ENCODE measurements at places on chromosomes 12 and 14. TPM values are rescaled to one million over a fixed set of nuclear protein-coding genes. Genes with fewer than 3 reads are reported as not detected.

DNA sequence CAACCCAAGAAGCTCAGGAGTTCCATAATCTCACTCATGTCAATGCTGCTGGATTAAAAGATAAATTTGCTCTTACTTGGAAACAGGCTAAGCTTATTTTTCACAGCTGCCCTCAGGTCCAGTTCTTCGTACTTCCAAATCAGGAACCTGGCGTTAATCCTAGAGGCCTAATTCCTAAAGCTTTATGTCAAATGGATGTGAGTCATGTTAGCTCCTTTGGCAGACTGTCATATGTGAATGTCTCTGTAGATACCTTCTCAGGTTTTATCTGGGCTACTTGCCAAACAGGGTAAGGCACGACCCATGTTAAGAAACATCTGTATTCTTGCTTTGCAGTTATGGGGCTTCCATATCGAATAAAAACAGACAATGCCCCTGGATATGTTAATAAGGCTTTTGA lies 504.6 kb downstream of the ALG10 start:
- no peak overlapping the region for H3K27ac ChIP-seq
- no peaks in the 10 kb centered on the region for H3K36me3 ChIP-seq
- DNase-seq, result no peak
- H3K4me1 ChIP-seq, result no peaks in the 10 kb centered on the region

GRCh38 chr14:34449819-34450541 lies 12.1 kb downstream of the SPTSSA start:
- no peaks in the 10 kb centered on the region for H3K4me1 ChIP-seq
- H3K4me3 ChIP-seq, result no peak overlapping the region
- H3K36me3 ChIP-seq, result no peaks in the 10 kb centered on the region
- H3K27me3 ChIP-seq, result no peaks in the 10 kb centered on the region
- no peak for DNase-seq

GRCh38 chr12:70400124-70400523 lies 34.0 kb downstream of the KCNMB4 start:
- H3K27ac ChIP-seq, result no peak overlapping the region
- no peak overlapping the region for H3K4me3 ChIP-seq
- H3K36me3 ChIP-seq, result no peaks in the 10 kb centered on the region
- DNase-seq, result no peak
- H3K27me3 ChIP-seq, result no peaks in the 10 kb centered on the region

- H3K27ac ChIP-seq, result no peak overlapping the region
- no peaks in the 10 kb centered on the region for H3K4me1 ChIP-seq
- H3K36me3 ChIP-seq, result no peaks in the 10 kb centered on the region
- no peaks in the 10 kb centered on the region for H3K27me3 ChIP-seq
- no peak overlapping the region for H3K4me3 ChIP-seq
- no peak for DNase-seq
These were observed 1766.9 kb upstream of the SEL1L start for GRCh38 chr14:83300476-83301064.

DNA sequence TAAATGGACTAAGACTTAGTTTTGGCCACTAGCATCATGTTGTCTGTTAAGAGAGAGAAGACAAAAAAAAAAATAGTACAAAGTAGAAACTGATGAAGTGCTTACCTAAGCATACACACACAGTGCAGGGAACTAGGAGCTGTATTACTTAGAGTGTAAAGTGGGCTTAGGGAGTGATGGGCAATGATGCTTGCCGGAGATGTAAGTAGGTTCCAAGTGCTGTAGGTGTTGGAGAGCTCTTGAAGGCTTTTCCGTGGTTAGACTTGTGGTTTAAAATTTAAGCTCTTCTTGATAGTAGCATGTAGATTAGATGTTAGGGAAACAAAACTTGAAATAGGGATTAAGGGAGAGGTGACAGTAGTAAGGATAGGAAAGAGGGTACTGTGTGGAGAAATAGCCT lies 34.7 kb downstream of the MIA2 start:
- peaks cover 26% of the 10 kb centered on the region for H3K4me1 ChIP-seq
- no peak for DNase-seq
- no peaks in the 10 kb centered on the region for H3K27me3 ChIP-seq

DNA sequence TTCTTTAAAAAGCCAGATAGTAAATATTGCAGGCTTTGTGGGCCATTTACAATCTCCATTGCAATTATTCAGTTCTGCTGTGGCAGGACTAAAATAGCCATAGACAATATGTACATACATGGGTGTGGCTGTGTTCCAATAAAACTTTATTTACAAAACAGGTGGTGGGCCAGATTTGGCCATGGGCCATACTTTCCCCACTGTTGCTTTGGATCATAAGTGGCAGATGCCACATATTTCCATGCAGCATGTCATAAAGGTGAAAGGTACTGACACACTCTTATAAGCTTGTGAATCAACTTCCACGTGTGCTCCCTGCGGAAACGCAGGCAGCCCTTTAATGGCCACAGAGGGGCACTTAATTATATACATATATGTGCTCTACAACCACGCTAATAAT lies 244.4 kb upstream of the FOXN3 start:
- no peak for DNase-seq
- no peak overlapping the region for H3K27ac ChIP-seq
- H3K36me3 ChIP-seq, result no peaks in the 10 kb centered on the region
- H3K27me3 ChIP-seq, result no peaks in the 10 kb centered on the region
- no peak overlapping the region for H3K4me3 ChIP-seq

DNA sequence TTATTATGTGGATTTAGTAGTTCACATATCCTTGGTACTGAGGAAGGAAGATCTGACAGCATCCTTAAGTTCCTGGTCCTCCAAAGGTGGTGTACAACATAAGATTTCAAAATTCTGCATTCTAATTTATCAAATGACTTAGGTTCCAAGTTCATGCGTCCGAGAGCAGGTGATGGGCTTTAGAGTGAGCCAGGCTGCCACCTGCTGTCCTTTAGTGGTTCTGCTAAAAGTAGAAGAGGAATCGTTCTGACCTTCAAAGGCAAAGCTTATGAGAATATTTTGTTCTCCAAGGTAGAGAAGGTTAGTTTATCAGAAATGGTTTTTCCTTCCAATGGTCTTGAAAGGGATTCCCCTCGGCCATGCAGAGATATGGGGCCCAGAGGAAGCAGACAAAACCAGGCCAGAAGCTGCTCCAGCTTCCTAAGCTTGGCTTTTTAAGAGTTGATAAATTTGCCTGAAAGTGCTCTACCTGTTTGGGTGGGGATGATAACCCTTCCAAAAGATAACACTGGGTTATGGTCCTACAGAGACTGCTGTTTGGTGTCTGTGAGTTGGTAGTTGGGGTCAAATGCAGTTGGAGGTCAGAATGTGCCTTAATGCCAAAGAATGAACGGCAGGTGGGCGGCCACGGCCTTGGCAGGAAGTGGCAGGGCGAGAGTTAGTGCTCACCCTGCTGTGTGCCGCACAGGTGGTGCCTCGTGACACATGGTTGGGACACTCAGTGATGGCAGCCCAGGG lies 29.1 kb upstream of the LRTM2 start:
- H3K36me3 ChIP-seq, result no peaks in the 10 kb centered on the region
- H3K4me3 ChIP-seq, result no peak overlapping the region
- peak; percentile 38 for DNase-seq
- H3K27me3 ChIP-seq, result no peaks in the 10 kb centered on the region

GRCh38 chr12:65748332-65748731 lies 76.0 kb upstream of the HMGA2 start:
- no peaks in the 10 kb centered on the region for H3K27me3 ChIP-seq
- H3K4me3 ChIP-seq, result no peak overlapping the region
- H3K4me1 ChIP-seq, result no peaks in the 10 kb centered on the region
- H3K27ac ChIP-seq, result no peak overlapping the region
- H3K36me3 ChIP-seq, result no peaks in the 10 kb centered on the region

DNA sequence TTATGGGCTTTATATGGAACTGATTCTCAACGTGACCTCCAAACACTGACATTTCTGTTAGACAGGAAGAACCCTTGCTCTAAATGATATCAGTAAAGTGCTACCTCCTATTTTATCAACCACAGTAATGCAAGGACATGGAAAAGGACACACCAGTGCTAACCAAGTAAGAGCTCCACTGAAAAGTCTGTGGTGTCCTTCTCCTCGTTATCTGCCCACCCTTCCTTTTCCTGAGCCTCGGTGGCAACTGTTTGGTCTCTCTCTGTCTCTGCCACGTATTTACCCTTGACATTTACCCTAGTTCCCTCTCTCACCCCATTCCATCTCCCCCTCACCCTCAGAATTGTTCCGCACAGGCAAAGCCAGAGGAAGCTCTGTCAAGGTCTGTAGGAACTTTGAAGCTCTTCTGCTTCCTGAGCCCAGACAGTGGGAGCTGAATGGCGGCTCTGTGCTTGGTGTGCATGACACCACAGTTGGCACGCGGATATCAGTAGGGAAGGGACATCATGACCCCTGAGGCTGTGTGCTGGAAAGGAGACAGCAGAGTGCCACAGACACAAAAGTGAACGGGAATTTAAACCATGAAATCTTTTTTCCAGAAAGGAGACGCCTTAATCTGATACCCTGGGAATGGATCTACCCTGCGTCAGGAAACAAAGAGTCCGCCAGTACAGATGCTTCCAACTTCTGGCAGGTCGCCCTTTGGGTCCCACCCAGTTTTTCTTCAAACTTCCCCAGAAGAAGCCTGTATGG lies 50.8 kb downstream of the NTN4 start:
- no peak for DNase-seq
- H3K27ac ChIP-seq, result no peak overlapping the region
- no peaks in the 10 kb centered on the region for H3K36me3 ChIP-seq
- no peaks in the 10 kb centered on the region for H3K4me1 ChIP-seq
- H3K4me3 ChIP-seq, result no peak overlapping the region
- no peaks in the 10 kb centered on the region for H3K27me3 ChIP-seq

DNA sequence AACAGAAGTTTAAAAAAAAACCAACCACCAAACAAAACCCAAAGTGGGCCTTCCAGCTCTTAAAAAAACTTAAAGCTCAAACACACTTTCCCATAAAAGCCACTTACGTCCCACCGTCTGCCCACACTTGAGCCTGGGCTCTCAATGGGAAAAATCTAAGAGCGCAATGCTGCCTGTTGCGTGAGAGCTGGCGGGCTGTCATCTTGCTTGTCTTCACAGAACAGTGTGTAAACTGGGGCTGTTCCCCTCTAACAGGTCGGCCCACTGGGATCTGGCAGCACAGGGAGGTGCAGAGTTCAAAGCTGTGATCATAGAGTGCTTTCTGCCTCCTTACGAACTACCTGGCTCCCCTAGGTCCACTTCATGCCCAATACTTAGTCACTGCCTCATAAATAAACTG lies 80.0 kb downstream of the DICER1 start:
- no peaks in the 10 kb centered on the region for H3K36me3 ChIP-seq
- DNase-seq, result no peak
- H3K4me1 ChIP-seq, result no peaks in the 10 kb centered on the region

DNA sequence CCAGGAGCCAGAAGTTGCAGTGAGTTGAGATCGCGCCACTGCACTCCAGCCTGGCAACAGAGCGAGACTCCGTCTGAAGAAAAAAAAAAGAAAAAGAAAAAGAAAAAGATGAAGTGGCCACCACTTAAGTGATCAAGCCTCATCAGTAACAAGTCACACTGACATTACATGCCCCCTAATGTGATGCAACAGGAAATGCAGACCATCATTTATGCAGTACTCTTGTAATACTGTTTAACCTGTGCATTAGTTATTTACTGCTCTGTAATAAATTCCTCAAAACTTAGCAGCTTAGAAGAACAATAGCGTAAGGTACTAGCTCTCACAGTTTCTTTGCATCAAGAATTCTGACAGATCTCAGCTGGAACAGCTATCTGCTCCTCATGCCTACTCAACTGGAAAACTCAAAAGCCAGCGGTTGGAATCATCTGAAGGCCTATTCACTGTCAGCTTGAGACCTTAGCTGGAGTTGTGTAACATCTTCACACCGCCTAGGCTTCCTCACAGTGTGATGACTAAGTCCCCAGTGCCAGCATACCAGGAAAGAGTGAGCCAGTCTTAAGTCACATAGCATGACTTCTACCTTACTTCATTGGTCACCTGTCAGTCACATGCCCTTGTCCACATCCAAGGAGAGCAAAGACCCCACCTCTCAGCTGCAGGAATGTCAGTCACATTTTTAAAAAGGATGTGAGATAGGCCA lies 31.5 kb downstream of the EPS8 start:
- peaks cover 33% of the 10 kb centered on the region for H3K4me1 ChIP-seq
- no peaks in the 10 kb centered on the region for H3K27me3 ChIP-seq
- H3K4me3 ChIP-seq, result no peak overlapping the region
- H3K36me3 ChIP-seq, result no peaks in the 10 kb centered on the region

DNA sequence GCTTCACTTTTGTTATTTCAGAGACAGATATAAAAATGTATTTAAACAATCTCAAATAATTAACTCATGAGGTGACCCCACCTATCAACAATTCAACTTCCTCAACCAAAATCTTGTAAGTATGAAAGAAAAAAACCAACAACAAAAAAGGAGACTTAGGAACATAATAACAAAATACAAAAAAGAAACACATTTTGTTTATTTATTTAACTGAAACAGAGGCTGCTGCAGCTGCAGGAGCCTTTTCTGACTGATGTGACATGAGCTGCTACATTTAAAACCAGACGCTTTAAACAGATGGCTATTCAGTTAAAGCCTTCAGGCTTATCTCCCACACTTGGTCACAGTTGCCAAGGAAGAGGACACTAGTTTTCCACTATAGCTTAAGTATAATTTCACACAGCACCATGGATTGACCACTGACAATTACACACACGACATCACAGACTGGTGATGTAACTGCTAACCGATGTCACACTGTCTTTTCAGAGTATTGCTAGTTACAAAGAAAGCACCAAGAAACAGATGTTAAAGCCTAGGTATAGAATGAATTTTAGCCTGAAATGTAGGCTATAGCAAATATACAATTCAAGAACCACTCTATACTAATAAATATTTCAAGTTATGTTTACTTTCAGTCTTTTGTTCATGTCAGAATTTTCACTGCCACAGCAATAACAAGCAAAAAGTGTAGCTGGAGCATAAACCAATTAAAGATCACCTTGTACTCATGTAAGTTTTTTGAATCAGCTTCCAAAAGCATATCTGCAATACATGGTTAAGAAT lies 113.0 kb downstream of the MED13L start:
- H3K36me3 ChIP-seq, result no peaks in the 10 kb centered on the region
- H3K27me3 ChIP-seq, result no peaks in the 10 kb centered on the region
- no peak overlapping the region for H3K27ac ChIP-seq
- peaks cover 52% of the 10 kb centered on the region for H3K4me1 ChIP-seq
- no peak overlapping the region for H3K4me3 ChIP-seq

GRCh38 chr12:81585787-81586186 lies 173.4 kb downstream of the PPFIA2 start:
- H3K27ac ChIP-seq, result no peak overlapping the region
- no peak overlapping the region for H3K4me3 ChIP-seq
- no peaks in the 10 kb centered on the region for H3K27me3 ChIP-seq
- no peaks in the 10 kb centered on the region for H3K4me1 ChIP-seq

DNAH10 gene
- total RNA-seq, result 1.3 TPM

PRR4 gene
- 2.2 TPM for total RNA-seq

C3AR1 gene
- total RNA-seq, result not detected

AKAP6 gene
- total RNA-seq, result 1.9 TPM

KRT76 gene
- not detected for total RNA-seq

PRH2 gene
- not detected for total RNA-seq
